ENCODE measurements at places on chromosomes 13 and 19.
A peak's percentile ranks its signal among the peaks of the same experiment; 100 is the strongest.

DNA sequence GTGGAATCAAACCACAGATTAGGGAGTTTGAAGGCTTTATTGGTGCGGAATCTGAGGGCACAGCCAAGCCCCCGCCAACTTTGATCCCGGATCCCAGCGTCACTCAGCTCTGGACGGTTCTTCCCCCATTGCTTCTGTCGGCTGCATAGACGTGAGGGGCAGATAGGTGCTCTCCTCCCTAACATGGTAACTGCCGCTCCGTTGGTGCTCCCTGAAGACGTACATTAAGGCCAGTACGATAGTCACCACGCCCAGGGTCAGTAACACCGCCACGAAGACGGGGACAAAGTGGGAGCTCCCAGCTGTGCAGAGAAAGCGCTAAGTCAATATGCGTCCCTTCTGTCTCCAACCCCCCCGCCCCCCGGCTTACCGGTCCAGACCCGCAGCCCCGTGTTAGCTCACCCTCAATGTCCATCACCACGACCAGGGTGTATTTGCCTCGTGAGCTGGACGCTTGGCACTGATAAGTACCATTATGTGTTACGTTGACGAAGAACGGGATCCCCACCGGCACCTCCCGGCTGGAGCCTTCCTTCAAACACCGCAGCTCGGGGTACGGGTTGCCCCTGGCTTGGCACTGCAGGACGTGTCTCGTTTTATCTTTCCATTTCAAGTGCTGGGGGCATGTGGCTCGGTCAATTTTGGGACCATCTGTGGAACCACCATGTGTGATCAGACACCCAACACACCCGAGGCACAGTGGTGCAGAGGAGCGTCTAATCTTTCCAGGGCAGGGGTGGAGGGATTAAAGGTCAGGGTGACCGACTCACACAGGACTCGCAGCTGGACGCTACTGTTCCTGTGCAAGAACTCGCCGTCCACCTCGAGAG, 644 bp upstream of the RAVER1 start:
- no peak for DNase-seq

DNA sequence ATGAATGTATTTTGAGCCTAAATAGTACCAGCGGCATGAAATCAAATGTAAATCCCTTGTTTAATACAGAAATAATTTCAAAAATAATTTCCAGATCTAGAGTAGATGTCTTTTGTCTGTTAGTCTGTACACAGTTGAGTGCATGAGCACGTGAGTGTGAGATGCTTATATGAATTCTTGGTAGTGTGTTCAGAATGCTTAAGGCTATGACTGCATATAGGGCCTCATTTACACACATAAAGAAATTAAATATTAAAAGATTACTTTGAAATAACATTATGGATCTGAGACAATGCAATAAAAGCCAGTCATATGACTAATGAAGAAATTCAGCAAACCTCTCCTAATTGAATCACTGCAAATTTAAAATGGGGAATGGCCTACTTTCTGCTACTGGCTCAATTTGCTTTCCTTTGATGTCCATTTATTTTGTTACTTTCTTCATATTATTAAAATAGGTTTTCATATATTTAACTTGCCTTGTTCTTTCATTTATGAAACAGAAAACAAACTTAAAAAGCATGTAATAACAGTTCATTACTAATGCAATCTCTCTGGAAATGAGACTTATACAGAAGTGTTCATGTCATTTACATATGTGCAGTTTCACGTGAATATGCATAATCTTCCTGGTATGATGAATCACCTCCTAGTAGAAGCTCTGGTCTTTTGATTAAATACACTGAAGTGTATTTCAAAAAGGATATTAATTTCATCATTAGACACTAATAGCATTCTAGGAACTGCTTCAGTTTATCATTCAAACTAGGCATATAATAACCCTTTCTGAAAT, 4.5 kb downstream of the AMER2 start:
- DNase-seq: no peak

- DNase-seq: no peak
Observed at GRCh38 chr13:91513790-91514189, 115.4 kb downstream of the GPC5 start.

- no peak for DNase-seq
Observed at GRCh38 chr13:82962397-82962796, 919.9 kb downstream of the SLITRK1 start.

DNA sequence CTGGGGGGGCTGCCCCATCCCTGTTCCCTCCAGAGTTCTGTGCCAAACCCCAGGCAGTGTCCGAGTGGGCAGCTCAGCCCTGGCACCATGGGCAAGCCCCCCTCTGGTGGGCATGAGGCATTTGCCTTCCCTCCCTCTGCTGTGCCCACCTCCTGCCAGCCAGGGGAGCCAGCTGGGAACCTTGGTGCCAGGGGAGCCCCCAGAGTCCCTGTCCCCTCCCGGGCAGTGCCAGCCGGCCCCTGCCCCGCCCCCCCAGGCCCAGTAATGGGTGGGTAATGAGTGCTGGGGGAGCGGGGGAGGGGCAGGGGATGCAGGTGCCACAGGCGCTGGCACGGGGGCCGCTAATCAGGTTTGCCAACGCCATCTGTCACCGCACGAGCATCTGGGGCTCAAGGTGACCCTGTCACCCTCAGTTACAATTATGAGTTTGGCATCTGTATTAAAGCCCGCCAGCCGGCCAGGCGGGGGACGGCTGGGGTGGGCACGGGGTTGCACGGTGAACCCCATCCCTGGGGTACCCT, 5.9 kb downstream of the DAND5 start:
- no peak for DNase-seq

DNA sequence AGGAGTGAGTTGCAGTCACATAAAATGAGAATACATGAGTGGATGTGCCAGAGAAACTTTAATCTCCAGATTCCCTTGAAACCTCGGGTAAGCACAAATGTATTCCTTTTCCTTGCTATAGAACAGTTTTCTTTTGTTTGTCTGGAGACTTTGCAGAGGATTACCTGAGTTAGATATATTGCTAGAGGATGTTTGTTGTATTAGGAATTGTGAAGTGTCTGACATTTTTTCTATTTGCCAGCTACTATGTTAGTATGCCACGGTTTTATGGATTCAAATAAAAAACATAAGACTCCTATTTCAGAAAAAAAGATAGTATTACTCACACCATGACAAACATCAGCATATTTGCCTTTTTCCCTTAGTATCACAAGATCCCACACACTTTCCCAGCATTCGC, 844.9 kb upstream of the SLITRK5 start:
- DNase-seq: no peak

DNA sequence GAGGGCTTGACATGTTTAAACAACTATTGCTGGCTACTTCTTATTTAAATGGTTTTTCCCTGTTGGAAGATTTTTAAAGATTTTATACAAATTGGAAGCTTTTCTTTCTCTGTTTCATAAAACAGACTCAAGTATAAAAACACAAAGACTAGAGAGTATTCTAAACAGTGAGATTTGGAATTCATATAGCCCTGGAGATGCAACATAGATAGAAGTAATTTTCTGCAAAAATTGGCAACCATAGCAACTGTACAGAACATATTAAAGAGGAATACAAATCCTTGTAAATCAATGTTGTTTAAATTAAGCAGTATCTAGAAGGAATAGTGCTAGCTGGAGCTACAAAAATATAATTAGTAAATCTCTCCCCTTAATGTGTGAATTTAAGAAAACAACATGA, 2612.9 kb upstream of the PCDH20 start:
- DNase-seq: no peak

DNA sequence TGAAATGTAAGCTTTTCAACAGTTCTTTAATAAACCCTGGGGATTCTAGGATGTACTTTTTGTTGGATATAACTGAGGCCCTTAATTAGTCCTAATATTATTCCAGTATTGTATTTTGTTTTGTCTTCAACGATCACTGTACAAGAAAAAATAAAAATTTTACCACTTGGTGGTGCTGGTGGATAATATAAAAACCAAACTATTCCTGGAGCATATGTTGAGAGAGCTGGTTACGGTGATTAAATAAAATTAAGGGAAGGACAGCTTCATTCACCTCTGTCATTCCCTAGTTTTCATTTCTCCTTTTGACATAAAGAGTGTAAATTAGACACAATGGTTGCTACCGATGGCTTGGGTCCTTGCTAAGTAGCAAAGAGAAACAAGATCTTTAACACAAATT, 598.6 kb upstream of the PCDH20 start:
- DNase-seq: no peak

- DNase-seq: no peak
Observed at GRCh38 chr13:85717921-85718320, 81.3 kb downstream of the SLITRK6 start.

DNA sequence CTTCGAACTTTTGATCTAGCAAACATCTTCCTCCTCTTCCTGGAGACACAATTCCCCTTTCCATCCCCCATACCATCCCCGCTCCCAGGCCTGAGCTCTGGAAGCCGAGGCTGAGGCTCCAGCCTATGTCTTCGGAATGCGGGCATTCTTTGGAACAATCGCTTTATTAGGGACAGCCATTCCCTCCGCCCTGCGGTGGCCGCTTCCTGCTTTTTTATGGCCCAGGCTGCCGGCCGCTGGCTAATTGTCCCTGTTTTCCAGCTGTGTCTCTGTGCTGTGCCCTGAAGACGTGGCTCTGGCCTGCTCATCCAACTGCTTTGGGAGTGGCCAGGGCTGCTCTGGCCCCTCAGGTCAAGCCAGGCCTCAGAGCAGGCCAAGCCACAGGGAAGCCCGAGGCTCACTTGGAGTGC, 2.1 kb upstream of the CDX2 start:
- DNase-seq: peak; percentile 77

GRCh38 chr13:49022472-49023144, 46.9 kb downstream of the FNDC3A start:
- DNase-seq: no peak

GRCh38 chr19:15098460-15098859, 8.7 kb upstream of the SYDE1 start:
- no peak for DNase-seq

- no peak for DNase-seq
Observed at GRCh38 chr19:44072543-44073401, 813 bp downstream of the ZNF284 start.

- no peak for DNase-seq
Observed at GRCh38 chr13:111209613-111210012, 94.5 kb downstream of the ARHGEF7 start.

GRCh38 chr19:30686176-30686820, 314.1 kb downstream of the ZNF536 start:
- no peak for DNase-seq

DNA sequence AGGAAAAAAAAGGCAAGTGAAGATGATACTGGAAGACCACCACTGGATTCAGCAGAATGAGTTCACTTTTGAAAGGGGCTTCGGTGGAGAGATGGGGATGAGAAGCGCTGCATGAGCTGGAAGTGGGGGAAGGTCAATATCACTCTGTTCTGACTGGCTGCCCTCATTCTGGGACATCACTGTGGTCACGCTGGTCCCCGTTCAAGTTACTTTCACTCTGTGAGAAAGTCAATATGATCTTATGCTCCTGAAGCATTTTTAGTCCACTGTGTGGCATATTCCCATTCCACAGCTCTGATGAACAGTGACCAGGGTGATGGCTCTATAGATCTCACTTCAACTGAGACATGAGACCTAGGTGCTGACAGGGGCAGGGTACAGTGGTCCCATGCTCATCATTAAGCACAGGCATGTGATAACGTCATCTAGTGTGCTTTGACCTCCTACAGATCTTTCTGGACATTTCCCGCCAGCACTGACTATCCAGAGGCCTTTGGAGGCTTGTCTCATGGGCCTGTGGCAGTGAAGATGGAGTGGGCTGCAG, 40.2 kb upstream of the GPR183 start:
- no peak for DNase-seq

Measured in WTC11 (cell line).